ENCODE measurements at places on chromosomes 16 and 17.

GRCh38 chr16:63361032-63361624 lies 1324.9 kb upstream of the CDH8 start:
- no peak for DNase-seq

- DNase-seq: no peak
These were observed 457.9 kb upstream of the DYNLRB2 start for GRCh38 chr16:80082906-80083305.

DNA sequence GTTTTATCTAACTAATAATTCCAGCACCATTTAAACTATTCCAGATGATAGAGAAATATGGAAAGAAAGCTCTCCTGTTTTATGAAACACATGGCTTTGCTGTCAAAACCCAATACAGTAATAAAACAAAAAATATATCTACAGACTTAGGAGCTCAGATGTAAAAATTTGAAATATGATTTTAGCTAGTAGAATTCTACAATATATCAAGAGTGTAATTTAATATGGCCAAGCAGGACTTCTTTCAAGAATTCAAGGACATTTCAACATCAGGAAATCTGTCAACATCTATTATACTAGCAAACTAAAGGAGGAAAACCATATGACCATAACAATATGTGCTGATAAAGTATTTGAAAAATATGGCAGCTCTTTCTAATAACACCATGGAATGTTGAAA lies 57.5 kb downstream of the CCDC182 start:
- no peak for DNase-seq

DNA sequence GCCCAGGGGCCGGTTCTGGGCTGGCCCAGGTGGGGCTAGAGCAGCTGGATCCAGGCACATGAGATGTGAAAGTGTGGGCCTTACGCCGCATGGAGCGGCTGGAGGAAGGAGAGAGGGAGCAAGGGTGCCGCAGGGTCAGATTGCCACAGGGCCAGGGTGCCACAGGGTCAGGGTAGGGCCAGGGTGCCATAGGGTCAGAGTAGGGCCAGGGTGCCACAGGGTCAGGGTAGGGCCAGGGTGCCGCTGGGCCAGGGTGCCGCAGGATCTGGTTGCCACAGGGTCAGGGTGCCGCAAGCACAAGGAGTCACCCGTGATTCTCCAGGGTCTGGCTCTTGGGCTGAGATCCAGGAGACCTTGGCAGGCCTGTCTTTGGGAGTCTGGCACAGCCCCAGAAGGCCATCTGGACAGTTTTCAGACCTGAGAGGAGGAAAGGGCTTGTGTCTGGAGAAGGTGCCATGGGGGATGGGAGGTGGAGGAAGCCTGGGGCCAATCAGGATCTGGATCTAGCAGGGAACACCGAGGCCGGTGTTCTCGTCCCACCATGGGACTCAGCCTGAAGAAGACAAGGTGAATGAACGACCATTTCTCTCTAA lies 13.1 kb upstream of the LASP1NB start:
- no peak for DNase-seq

DNA sequence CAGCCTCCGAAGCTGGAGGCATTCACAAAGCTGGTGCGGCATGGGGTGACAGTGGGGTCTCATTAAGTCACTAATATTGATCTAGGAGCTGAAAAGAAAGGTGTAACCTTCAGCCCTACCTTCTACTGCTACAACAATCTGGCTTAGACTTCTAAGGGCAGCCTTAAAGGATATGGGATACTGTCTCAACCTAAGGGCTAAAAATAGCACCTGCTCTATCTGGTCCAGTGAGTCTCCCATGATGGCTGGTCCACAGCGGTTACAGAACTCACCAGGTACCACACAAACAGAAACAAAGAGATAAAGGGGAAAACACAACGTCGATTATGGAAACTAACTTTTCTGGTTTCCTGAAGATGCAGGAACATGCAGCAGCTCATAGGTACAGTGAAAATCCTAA lies 115.8 kb downstream of the SMG6 start:
- no peak for DNase-seq

- no peak for DNase-seq
These were observed 47.5 kb downstream of the FOXL1 start for GRCh38 chr16:86625821-86626220.

- DNase-seq: no peak
These were observed 25.6 kb downstream of the MGAT5B start for GRCh38 chr17:76893623-76894334.

DNA sequence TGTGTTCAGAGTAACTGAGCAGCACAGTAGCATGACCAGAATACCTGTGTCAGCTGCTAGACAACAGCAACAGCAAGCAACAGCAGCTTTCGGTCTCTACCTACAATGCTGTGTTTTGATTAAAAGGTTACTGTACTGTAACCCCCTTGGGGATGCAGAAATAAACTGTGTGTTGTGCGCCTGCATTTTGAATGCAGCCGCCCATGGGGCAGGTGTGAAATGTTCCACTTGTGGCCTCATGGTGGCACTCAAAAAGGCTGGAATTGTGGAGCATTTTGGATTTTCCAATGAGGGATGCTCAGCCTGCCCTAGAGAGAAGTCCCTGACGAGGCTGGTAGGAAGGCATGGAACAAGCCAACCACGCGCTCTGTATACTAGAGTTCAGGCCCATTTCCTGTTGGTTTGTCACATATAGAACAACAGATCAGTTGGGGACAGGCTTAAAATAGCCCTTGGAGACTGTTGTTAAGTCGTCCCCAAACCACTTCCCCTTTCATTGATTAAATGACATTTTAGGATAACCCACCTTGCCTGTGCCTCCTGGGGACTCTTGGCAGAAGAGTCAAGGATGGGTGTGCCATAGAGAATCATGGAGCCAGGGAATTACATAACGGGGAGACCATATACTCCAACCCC lies 27.1 kb downstream of the SCPEP1 start:
- no peak for DNase-seq

DNA sequence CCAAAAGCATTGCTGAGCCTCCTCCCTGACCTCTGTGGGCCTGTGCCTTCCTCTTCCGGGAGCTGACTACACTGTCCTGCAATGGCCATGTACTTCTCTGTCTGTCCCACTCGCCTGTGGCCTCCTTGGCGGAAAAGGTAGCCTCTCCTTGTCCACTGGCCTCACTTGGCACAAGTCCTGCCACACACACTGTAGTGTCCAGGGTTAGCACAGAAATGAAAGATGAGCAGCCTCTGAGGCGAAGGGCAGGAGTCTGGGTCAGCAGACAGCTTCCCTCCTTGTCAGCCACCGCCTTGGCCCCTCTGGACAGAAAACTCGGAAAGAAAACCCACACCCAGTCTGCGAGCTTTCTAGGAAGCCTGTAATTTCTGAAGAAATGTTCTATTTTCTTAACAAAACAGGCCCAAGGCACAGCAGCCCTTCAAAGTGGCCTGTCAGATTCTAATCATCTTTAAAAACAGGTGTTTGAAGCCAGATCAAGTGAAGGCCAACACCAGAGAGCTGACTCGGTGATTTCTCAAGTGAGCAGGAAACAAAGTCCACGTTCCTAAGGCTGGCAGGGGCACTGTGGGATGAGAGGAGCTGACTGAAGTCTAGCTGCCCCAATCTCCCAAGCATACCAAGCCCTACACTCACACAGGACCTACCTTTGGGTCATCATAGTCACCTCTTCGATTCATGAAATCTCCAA lies 67.2 kb downstream of the GTF3C1 start:
- DNase-seq: no peak

DNA sequence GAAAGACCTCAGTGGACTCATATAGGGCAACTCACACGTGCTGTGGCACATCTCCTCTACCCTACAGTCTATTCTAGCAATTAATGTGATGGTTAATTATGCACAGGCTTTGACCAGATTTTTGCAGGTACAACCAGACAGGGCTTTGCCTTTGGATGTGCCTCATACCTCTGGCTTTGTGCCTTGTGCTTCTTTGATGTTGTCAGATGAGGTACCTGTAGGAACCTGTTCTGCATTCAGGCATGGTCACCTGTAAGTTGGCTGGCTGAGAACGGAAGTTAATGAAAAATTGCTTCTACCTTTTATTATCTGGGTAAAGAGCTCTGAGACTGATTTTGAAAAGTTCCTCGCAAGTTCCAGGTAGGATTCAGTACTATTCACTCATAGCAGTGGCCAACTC lies 462.9 kb upstream of the ZFHX3 start:
- no peak for DNase-seq

DNA sequence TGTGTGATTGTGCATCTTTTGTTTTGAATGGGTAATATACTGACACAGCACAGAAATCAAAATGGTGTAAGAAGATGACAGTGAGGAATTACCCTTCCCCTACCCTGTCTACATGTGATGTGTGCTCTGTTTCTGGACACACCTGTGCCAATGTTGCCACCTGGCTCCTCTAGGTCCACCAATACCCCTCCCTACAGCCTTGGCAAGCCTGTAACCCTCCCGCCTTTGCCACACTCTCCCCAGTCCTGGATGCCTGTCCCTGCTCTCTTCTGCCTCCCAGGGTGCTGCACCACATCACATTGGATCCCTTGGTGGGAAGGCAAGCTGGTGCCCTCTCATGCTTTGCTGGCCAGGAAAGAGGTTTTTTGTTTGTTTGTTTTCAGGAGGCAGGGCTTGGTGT lies 289.5 kb upstream of the N4BP1 start:
- DNase-seq: no peak

- DNase-seq: no peak
These were observed 27.2 kb downstream of the MAP2K4 start for GRCh38 chr17:12047681-12048376.

DNA sequence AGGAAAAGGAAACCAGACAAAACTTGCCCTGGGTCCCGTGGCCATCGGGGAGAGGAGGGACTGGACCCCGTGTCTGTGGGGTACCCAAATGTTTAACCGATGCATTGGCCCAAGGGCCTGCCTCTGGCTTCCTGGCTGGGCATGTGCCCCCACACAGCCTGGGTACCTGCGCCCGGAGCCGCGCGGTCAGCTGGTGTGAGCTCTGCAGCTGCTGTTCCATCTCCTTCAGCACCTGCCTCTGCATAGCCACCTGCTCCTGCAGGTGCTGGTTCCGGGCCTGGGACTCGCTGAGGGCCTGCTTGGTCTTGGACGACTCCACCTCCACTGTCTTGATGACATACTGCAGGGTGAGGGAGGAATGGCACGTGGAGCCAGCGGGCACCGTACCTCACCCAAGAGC lies 31.9 kb downstream of the KIFC3 start:
- DNase-seq: no peak

- DNase-seq: no peak
These were observed 131.1 kb downstream of the ZNF423 start for GRCh38 chr16:49724774-49725173.

- DNase-seq: no peak
These were observed 214.4 kb downstream of the C16orf78 start for GRCh38 chr16:49588026-49588425.

DNA sequence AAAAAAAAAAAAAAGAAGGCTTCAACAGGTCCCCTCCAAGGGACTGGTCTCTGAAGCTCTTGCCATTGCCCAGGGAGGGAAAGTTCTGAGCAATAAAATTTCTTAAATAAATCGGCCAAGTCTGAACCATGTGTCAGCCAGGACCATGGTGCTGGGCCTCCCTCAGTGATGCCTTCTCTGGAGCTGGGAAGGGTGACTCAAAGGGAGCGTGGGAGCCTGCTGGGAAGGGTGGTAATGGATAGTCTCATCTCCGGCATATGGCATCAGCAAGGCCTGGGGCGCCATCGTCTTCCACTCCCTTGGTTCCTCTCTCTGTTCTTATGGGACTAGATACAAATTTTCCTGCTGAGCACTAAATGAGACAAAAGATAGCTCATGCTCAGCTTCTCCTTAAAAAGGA lies 2.3 kb downstream of the VKORC1 start:
- DNase-seq: no peak

DNA sequence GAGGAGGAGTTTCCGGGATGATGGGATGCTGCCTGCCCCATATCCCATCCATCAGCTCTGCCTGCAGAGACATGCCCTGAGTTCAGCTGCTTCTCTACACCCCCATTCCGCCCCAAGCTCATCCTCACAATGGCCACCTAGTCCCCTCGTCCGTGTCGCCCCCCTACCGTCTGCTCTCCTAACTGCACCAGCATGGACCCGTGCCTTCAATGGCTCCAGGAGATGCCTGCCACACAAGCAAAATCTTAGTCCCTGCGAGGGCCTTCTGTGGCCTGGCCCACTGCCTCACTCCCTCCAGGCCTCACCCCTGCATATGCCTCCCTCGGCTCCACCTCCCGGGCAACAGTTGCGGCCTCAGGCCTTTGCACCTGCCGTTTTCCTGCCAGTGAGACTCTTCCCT lies 1.8 kb upstream of the TELO2 start:
- DNase-seq: no peak

DNA sequence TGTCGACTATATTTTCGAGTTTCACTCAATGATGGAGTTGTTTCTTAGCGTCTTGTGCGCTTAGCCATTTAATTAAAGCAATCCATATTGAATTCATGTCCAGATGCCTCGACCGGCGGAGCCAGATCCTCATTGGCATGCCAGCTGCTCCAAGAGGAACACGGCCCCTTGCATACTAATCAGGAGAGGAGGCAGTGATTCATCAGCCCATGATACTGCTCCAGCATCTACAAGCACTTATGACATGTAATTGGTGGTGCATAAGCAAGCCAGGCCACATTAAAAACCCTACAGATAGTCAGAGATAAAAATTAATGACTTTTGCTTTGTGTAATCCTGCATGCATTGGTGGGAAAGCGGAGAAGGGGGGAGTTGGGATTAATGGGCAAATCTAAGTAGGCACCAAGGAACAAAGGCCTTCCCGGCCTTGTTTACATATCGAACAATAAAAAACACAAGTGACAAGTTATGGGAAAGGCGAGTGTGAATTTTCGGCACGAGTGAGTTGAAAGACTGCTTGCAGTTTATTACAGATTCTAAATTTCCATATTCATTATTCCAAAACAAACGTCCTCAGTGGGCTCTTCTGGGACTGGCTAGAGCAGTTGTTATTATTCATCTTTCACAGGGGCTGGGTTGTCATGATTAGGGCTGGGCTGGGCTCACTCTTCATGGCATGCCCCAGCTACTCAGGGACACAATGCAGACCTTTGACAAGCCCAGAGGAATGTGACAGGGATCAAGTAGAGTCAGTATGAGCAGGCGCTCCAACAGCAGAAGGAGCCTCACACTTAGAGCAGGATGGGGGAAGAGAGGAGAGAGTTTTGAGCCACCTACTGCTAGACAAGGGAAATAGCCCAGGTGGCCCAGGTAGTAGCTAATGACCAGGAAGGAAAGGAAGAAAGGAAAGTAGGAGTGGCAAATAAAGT lies 281.7 kb upstream of the ZFHX3 start:
- DNase-seq: no peak

GRCh38 chr16:88403794-88404581 lies 21.2 kb downstream of the ZNF469 start:
- no peak for DNase-seq

DNA sequence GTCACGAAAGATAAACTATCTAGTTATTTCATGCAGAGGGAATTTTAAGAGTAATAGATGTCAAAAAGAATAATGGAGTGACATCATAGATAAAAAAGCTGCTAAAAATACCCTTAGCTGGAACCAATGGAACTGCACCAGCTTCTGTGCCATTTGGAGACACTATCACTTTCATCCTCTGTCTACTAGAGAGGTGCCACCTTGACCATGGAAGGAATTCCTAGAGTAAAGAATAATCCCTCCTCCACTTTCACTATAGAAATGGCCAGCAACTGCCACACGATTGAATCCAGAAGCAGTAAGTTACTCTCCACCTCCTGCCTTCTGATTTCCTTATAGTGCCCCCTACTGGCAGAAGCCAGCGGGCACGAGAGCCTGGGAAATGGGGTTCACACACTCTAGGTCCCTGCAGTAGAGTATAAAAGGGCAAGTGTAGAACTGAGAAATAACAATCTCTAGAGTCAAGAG lies 2.8 kb upstream of the ALDH3A2 start:
- DNase-seq: peak; percentile 27

- DNase-seq: no peak
These were observed 580 bp downstream of the MT1X start for GRCh38 chr16:56682703-56683397.

Measured in activated gamma-delta T cell treated with Interleukin-2 at 50 U/mL for 16 hours (primary cell).